AG09309 (cell line): ENCODE measurements at places on chromosomes 12 and 14.
A peak's percentile ranks its signal among the peaks of the same experiment; 100 is the strongest.

GRCh38 chr14:69151458-69152180, 1.3 kb downstream of the DCAF5 start:
- DNase-seq, result no peak

DNA sequence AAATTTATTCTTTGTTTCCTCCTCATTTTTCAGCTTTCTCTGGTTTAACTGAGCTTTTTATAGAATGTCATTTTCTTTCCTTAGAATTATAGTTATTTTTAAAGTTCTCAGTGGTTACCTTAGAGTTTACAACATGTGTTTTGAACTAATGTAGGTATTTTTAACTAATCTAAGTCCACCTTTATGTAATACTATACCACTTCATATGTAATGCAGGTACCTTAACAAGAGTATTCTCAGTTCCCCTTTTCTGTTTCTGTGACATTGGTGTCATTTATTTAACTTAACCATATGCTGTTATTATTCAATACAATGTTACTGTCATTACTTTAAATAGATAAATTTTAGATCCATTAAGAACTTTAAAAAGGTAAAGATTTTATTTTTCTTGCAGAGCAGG, 30.3 kb upstream of the KCNC2 start:
- DNase-seq, result no peak

DNA sequence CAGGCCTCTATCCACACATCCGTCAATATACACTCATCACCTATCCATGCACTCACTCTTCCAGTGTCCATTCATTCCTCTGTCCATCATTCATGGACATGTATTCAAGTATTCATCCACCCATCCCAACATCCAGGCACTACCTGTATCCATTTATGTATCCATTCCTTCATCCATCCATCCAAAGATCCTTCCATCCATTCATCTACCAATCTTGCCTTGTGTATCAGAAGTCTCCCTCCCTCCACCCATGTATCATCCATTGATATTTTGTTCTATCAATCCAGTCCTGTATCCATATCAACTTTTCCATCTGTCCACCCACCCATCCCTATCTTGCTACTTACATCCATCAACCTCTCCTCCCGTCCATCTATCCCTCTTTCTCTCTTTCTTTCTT, 4.0 kb downstream of the BEGAIN start:
- no peak for DNase-seq

DNA sequence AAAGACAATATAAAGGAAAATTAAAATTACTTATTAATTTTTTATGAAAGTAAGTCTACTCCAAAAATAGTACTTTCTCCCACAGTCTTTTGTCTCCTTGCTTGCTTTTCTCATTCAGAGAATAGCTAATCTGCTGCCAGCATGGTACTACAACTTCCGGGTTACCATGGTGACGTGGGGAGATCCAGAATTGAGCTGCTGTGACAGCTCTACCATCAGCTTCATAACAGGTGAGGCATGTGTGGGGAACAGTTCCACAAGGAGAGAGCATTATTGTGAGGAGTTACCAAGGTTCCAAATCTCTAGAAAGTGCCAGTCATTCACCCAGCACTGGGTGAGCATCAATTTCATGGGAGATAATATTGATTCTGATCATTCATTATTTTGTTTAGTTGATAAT, 197.8 kb downstream of the PTPRO start:
- no peak for DNase-seq

DNA sequence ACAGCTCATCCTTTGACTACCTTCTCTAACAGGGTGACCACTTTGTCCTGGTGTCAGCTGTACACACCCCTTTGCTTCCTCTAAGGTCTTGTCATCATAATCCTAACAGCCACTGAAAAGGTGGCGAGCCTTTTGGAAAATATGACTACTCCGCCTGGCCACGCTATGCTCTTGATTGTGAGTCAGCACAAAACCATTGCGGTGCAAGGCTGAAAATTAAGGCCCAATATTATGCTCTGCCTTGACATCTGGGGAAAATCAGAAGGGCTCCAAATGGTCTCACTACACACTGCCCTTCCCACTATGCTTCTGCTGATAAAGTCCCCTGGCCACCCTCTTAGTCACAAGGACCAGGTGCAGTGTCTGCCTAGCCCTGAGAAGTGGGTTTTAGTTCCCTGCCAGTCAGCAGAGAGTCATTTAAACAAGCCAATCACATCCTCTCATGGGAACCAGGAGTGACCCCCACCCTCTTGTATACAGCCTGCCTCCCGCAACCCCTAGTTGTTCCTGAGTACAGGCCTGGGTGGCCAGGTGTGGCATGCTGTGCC, 34.3 kb downstream of the FGD6 start:
- peak; percentile 75 for DNase-seq
